H1 (cell line): ENCODE measurements at places on chromosomes 12 and 14. TPM values are rescaled to one million over a fixed set of nuclear protein-coding genes. Genes with fewer than 3 reads are reported as not detected.

DNA sequence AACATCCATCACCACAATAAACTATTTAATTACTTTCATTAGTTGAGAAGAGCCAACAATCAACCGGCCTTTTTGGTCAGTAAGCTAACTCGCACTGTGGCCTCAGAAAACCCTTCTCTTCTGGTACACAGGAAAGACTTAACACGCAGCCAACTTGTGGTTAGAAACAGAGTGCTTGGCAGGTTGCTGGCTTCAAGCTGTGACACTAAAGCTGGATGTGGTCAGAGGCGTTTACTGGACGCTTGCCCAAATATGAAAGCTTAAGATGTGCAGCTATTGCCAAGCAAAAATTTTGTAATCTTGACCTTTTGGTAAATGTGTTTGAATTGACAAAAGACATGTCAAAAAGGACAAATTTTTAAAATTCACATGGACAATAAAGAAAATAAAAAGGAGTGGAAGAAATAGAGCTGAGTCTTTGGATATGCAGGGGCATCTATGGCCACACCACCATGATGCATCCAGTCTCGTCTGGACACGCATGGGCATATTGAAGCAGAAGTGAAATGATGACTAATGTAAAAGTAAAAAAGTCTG is 2.6 kb upstream of the KLRK1 start:
- no peak for DNase-seq

The KLRK1 gene
- total RNA-seq: not detected in 2 replicates

DNA sequence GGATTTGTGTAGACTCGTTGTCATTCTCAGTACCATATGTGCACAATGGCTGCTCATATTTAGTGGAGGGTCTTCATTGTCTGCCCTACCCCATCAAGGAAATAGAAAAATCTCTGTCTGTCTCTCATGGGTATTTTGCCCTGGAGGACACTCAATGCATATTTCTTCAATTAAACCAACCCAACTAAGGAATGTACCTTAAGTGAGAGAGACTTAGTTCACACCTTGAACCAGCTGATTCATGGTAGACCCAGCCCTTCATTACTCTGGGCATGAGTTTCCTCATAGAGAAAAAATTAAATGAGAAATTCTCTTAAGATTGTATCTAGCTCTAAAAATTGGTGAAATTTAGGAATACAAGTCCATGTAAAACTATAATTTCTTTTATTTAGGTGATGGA is 107.1 kb upstream of the PLEKHG7 start:
- no peak for DNase-seq

DNA sequence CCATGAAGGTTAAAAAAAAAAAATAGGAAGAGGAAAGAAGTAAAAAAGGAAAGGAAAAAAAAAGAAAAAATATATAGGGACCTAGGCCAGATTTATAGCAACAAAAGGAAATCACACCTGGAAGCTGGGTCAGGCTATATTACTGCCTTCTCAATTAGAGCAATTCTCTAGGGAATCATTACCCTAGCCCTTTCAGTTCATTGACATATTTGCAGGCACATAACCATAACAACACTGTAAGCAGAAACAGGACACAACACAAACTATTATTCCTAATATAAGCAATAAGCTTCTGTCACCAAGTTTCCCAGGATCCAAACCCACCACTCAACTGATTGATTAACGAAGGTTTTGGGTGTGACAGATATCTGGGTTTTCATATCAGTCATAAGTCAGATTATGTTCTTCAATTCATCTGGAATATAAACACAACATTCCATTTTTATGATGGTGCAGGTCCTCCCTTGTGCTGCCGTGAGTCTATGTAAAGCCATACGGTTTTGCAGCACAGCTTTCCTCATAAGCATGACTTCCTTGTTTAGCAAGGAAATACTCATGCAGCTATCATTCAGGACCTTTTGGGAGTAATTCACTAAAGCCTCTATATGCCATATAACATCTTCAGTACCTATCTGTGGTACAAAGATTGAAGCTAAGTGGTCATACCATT is 4.2 kb downstream of the PCNX4 start:
- no peak for DNase-seq

The PLA2G1B gene
- total RNA-seq: not detected in 2 replicates

The PCED1B gene
- 4.7 and 4.9 TPM in 2 replicates for total RNA-seq
